ENCODE measurements at places on chromosomes 5 and 9. TPM values are rescaled to one million over a fixed set of nuclear protein-coding genes. Genes with fewer than 3 reads are reported as not detected.

C5orf63 gene
- 1.5 TPM for total RNA-seq

ABO gene
- total RNA-seq, result not detected

FBN2 gene
- total RNA-seq, result 217 TPM

C5 gene
- 1.5 TPM for total RNA-seq

IL5 gene
- total RNA-seq, result not detected

PDE6A gene
- total RNA-seq, result not detected

PTPN3 gene
- 0.30 TPM for total RNA-seq

ZDHHC21 gene
- 16.6 TPM for total RNA-seq

ZNF354C gene
- total RNA-seq, result 8.1 TPM

WDR38 gene
- not detected for total RNA-seq

Measured in smooth muscle cell of the umbilical artery (primary cell).